Activated T-cell treated with anti-CD3 and anti-CD28 coated beads, Interleukin-2, amount 50 U/mL, for 1 hour (primary cell): ENCODE measurements at places on chromosomes 2 and 18.

GRCh38 chr2:180359522-180360282 lies 352.6 kb upstream of the CWC22 start:
- no peak for DNase-seq

DNA sequence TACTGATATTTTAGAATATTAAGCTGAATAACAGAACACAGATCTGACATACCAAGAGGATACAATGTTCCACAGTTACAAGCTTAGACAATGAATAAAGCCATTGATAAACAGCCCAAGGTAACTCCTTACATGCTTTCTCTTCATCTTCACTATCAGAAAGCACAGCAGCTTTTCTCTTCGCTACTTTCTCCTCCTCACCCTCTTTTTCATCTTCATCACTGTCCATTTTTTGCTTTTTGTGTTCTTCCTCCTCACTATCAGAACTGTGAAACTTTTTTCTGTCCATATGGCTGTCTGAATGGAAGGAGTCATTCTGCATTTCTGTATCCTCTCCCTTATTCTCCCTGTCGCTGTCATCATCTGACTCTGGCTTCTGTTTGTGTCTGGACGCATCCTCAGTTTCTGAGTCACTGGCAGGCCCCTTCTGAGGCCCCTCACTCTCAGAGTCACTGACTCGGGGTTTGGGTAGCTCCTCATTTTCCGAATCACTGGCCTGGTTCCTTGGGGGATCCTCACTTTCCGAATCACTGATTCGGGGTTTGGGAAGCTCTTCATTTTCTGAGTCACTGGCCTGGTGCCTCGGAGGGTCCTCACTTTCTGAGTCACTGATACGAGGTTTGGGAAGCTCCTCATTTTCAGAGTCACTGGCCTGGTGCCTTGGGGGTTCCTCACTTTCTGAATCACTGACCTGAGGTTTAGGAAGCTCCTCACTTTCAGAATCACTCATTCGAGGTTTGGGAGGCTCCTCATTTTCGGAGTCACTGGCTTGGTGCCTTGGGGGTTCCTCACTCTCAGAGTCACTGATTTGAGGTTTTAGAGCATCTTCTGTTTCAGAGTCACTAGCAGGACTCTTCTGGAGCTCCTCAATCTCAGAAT lies 21.5 kb downstream of the IWS1 start:
- no peak for DNase-seq

DNA sequence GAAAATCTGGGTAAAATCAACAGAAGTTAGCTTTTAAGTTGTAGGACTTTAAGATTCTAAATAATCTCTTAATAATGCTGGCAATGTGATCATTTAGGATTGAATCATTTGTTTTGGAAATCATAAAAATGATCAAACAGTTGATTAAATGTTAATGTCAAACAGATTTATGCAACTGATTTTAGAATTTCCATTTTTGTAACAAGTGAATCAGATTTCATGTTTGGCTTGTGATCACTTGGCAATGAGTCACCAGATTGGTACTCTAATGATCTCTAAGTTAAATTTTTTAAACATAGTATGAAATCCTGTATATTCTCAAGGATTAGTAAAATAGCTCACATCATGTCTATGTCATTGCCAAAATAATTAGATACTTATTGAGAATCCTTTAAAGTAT lies 50.1 kb upstream of the UNC80 start:
- no peak for DNase-seq

- peak; percentile 76 for DNase-seq
These were observed at the start of gene PTGR3 for GRCh38 chr18:75209129-75209950. PTGR3 (minus strand) TSS chr18:75209139; CDS start chr18:75209058, 81 bp downstream.

- no peak for DNase-seq
These were observed 75.8 kb downstream of the ACTR3 start for GRCh38 chr2:113965644-113966043.

- DNase-seq, result no peak
These were observed 309.7 kb downstream of the OSR1 start for GRCh38 chr2:19048593-19049266.

- DNase-seq, result no peak
These were observed 97.2 kb downstream of the RTN4 start for GRCh38 chr2:54952978-54953456.

DNA sequence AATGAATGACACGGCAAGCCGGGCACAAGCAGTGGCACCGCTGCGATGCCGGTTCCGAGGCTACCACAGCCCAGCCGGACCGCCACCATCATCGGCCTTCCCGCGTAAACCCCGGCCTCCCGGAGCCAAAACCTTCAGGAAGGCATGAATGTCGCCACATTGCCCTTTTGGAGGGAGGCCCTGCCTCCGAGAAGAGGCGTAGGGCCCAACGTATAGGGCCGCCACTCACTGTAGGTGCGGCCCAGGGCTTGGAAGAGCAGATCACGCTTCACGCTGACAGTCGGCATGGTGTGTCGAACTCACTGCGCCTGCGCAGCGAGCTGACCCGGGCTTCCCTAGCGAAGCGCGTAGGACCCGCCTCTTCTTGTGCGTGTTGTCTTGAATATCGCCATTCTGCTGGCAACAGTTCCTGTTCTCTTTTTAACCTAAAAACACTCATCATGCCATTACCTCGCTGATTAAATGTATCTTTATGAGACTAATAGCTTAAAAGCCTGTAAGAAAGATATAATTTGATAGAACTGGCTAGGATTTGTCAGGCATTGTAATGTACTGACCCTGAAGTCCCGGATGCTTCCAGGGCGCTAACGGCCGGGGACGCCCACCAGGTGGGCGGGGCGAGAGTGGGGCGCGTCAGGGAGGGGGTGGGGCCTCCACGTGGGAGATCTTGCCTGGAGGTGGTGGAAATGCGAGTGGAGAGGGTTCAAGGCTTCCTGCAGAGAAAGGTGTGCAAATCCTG lies at the start of gene FARSB:
Gene FARSB (minus strand): TSS at position 306 of the 739 bp plus-strand sequence. CDS start 19 bp downstream, at position 287.
- DNase-seq, result peak; percentile 90

DNA sequence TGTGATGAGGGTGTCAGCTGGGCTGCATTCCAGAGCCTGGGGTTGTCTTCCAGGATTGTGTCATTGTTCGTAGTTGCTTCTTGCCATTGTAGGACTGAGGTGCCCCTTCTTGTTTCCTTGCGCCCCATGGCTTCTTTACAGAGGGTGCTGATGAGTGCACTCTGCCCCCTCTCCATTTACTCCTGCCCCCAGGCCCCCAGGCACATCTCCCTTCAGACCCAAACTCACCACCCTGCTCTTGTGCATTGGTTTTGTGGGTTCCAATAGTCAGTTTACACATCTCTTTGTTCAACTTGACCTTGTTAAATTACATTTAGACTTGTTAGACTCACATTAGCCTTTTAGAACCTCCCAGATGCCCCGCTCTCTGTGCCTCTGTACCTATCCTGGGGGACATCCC lies 33.1 kb downstream of the HJURP start:
- DNase-seq, result no peak

GRCh38 chr2:148909114-148909513 lies 34.1 kb downstream of the KIF5C start:
- DNase-seq, result no peak

DNA sequence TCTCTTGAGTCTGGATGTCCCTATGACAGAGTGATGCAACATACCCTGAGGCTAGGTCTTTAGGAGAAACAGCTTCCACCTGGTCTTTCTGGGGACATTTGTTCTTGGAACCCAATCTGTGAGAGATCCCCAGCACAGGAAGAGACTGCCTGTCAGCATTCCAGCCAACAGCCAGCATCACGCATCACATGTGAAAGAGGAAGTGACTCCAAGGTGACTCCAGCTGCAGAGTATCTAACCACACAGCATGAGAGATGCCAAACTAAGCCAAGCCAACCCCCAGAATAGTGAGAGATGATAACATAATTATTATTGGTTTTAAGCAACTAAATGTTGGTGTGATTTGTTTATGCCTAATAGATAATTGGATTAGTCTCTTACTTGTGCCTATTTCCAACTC lies 35.7 kb downstream of the C18orf63 start:
- DNase-seq, result no peak
